Kidney capillary endothelial cell (primary cell): ENCODE measurements at places on chromosomes 3 and 15.
A peak's percentile ranks its signal among the peaks of the same experiment; 100 is the strongest.

DNA sequence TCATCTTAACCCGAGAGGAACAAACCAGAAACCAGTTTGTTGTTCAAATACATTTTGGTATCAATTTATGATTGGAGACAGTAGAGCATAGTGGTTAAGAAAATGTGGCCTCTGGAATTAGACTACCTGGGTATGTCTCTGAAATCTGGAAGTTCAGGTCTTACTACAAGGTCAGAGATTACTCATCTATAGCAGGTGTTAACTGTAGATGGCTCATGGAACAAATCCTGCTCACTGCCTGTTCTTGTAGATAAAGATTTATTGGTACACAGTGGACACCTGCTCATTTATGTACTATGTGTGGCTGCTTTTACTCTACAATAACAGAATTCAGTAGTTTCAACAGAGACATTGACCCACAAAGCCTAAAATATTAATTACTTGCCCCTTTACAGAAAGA, 413.3 kb downstream of the CNTN6 start:
- DNase-seq = no peak

GRCh38 chr3:133745981-133746711, at the start of gene TF:
Gene TF (plus strand): TSS chr3:133746393. CDS start chr3:133746441, 48 bp downstream.
- no peak for DNase-seq

DNA sequence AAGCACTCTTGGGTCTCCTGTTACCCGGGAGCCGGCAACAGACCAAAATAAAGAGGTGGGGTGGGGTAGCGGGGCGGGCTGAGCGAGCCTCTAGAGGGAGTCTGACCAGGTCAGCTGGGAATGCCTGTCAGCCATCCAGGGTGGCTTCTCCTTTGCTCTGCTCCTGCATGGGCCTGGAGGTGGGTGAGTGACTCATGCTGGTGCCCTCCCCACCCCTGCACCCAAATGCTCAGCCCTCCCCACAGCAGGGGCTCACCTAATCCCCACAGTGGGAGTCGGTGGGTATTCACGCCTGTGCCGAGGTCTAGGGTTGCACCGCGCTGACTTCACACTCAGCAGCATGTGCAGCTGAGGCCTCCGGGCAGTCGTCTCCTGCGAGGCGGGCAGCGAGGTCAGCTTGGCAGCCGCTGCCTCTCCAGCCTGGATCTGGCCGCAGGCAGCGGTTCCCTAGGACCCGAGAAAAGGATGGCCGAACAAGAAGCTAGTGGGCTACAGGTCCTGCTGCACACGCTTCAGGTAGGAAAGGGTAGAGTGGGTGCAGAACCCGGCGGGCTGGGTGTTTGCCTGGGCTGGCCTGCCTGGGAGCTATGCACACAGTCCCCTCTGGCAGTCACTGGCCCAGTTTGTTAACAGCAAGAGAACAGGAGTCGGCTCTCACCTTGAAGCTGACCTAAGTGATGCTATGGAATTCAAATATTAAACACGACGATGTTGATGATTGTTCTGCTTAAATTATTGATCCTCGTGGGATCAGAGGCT, at the start of gene AGBL1:
TSS of gene AGBL1 (plus strand) at position 364 of the 759 bp plus-strand sequence.
- DNase-seq = no peak

- DNase-seq = peak; percentile 23
Measured at GRCh38 chr3:88150371-88150770, 612 bp downstream of the C3orf38 start.

DNA sequence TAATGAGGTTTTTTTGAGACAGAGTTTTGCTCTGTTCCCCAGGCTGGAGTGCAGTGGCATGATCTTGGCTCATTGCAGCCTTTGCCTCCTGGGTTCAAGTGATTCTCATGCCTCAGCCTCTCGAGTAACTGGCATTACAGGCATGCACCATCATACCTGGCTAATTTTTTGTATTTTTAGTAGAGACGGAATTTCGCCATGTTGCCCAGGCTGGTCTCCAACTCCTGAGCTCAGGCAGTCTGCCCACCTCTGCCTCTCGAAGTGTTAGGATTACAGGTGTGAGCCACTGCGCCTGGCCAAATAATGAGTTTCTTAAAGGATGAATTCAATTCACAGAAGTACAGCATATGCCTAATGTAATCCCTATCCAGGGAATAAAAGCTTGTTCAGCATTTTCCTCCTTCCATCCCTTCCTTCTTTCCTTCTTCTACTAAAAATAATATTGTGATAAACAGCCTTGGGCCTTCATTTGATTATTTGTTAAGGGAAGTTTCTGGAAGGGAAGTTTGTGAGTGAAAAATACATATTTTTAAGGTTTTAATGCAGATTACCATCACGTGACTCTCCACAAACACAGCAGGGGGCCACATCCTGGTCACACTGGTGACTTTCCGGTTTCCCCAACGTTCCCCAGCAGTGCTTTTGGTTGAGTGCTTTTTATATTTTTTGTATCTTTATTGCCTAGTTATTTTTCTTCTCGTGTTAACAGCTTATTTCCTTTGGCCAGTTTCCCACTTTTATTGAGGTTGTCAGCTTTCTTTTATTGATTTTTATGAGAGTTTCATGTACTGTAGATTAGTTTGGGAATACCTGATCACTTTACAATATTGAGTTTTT, 116.8 kb downstream of the USP13 start:
- no peak for DNase-seq

GRCh38 chr15:92600856-92601255, 54.7 kb downstream of the FAM174B start:
- no peak for DNase-seq

- no peak for DNase-seq
Measured at GRCh38 chr15:57375827-57376695, at the start of gene CGNL1. Gene CGNL1 (plus strand): TSS chr15:57376505. CDS start chr15:57438000, 61,495 bp downstream.

- DNase-seq = no peak
Measured at GRCh38 chr3:113167825-113168801, 43.2 kb upstream of the BOC start.

GRCh38 chr3:11919390-11919789, 72.7 kb upstream of the TAMM41 start:
- DNase-seq = no peak

DNA sequence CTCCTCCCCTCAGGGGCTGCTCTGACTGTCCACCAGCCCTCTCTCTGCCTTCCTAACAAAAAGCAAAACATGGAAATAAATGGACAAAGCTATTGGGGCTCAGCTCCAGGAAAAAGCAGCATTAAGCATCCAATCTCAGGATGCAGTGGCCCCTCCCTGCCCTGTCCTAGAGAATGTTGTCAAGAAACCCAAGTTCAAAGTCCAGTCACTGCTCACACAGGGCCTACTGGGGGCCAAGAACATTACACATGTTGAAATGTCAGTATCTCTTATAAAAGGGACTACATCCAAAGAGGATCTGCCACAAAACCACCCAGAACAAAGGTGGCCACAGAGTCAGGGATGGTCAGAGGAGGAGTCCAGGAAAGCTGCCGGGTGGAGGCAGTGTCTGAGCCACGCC, 7.6 kb upstream of the GRIP2 start:
- DNase-seq = no peak

DNA sequence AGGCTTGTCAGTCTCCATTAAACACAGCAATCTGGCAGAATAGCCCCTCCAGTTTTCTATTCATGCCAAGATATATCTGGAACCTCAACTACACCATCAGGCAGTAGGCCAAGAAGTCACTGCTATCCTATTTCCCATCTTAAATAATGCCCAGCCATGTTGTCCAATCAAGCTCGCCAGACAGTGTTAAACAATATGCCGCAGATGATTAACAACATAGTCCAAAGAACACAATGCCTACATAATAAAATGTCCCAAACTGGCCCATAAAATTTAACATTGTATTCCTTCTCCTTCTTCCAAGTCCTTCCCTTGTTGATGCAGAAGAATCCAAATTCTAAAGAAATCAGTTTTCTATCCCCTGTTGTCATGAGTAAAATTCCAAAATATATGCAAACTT, 427.4 kb upstream of the PPP2R3A start:
- DNase-seq = no peak

DNA sequence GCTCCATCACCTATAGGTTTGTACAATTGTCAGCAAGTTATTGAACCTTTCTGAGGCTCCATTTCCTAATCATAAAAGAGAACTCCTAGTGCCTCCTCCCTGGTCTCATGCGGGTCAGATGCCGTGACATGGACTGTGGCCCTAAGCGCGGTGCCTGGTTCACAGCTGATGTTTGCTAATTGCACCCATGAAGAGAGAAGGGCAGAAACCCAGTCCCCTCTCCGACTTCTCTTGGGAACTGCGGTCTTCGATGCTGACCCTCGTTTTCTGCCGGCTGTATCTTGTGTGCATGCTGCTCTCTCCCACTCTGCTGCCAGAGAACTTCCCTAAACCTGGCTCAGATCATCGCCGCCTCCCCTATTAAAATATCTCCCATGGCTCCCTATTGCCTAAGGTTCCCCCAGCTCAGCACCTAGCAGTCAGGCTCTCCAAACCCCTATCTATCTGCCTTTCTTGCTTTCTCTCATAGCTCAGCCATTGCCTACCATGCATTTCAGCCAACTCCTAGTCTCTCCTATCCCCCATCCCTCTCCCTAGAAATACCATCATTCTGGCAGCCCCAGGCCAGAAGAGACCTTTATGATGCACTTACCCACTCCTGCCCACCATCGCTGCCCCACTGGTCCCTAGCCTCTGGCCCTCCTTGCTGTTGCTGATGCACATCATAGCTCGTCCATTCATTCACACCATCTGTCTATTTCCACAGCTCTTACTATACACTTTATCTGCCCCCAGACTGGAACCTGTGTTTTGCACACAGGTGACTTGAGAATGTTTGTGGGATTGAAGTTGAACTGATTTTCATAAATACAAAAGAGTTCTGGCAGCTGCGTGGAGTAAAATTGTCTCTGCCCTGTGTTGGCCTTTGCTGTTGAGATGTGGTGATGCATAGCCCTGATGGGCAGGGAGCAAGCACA, 6.6 kb downstream of the ISG20 start:
- DNase-seq = no peak

- DNase-seq = no peak
Measured at GRCh38 chr3:49711489-49711888, 8.0 kb downstream of the AMIGO3 start.

- DNase-seq = no peak
Measured at GRCh38 chr3:167733961-167734497, 663 bp downstream of the PDCD10 start.

DNA sequence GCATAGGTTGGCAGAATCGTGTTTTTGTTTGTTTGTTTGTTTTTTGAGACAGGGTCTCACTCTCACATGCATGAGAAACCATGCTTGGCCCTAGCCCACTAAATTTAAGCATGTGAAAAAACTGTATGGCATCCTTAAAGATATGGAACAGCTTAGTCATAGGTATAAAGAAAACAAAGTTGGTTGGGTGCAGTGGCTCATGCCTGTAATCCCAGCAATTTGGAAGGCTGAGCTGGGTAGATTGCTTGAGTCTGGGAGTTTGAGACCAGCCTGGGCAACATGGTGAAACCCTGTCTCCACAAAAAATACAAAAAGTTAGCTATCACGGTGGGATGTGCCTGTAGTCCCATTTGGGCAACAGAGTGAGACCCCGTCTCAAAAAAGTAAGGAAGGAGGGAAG, 25.2 kb downstream of the EXD1 start:
- DNase-seq = no peak

DNA sequence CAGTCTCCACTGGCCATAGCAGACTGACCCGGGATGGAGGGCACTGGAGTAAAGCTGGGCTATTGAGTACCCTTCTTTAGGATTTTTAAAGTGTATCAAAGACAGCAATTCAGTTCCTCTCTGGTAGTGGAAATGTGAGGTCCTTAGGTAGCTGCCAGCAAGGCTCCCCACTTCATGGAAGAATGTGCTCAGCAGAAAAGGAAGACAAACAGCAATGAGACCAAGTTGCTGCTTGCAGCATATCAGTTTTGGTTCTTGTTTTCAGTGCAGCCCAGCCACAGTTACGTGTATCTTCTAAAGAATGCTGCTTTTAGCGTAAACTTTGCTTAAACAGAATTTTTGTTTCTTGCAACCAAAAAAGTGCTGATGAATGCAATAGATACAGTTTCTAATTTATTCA, 374.0 kb upstream of the CBLB start:
- no peak for DNase-seq

- DNase-seq = no peak
Measured at GRCh38 chr3:197356275-197356674, 57.9 kb upstream of the DLG1 start.

GRCh38 chr15:32849769-32850668, 132.2 kb downstream of the GREM1 start:
- DNase-seq = no peak
